ENCODE measurements at places on chromosomes 5 and 9.

GRCh38 chr5:61981886-61982285 lies 324.1 kb upstream of the KIF2A start:
- DNase-seq, result no peak

- DNase-seq, result no peak
Observed at GRCh38 chr5:142065273-142065672, 43.3 kb upstream of the NDFIP1 start.

DNA sequence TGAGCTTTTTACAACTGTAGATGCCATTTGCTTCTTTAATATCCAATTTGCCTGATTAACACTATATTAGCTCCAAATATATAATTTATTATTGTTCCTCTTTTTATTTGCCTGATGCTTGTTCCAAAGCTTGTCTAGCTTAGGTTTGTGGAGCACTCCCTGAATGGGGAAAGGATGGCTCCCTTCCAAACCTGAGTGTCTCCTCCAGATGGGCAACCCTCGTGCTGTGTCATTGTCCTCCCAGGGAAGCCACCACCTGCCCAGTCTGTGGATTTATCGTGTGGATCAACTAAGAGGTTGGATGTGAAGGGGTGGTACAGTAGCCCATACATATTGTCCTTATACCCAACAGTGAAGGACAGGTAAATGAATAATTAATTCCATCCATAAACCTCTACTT lies 404.9 kb downstream of the CDK5RAP2 start:
- DNase-seq, result no peak

GRCh38 chr5:14467886-14468285 lies 113.7 kb upstream of the OTULINL start:
- DNase-seq, result no peak

DNA sequence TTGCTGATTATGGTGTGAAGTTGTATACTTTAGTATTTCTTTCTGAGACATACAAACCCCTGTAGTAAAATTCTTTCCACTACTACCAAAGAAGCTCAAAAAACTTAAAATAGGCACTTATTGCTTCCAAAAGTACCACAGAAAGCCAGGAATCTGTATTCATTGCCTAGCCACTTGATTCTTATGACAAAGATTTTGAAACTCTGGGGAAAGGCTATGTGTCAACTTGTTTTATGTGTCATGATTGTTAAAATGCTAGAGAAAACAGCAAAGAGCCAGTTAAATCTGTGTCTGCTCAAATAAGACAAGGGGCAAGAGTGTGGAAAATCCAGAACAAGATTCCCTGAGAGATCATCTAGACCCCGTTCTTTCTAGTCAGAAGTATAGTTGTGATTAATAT lies 6.0 kb downstream of the KIF2A start:
- no peak for DNase-seq

DNA sequence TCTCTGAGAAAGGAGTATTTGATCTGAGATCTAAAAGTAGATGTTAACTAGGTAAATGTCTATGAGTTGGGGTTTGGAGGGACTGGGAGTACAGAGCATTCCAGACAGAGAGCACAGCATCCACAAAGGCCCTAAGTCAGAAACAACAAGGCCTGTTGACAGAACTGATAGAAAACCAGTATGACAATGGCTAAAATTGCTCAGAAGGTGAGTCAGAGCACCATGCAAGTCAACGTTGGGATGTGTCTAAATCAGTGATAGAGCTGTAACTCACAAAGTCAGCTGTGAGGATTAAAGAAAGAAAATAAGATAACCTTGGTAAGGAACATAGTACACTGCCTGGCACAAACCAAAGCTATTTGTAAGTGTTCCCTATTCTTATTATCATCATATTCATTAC lies 124.0 kb downstream of the CETN3 start:
- no peak for DNase-seq

DNA sequence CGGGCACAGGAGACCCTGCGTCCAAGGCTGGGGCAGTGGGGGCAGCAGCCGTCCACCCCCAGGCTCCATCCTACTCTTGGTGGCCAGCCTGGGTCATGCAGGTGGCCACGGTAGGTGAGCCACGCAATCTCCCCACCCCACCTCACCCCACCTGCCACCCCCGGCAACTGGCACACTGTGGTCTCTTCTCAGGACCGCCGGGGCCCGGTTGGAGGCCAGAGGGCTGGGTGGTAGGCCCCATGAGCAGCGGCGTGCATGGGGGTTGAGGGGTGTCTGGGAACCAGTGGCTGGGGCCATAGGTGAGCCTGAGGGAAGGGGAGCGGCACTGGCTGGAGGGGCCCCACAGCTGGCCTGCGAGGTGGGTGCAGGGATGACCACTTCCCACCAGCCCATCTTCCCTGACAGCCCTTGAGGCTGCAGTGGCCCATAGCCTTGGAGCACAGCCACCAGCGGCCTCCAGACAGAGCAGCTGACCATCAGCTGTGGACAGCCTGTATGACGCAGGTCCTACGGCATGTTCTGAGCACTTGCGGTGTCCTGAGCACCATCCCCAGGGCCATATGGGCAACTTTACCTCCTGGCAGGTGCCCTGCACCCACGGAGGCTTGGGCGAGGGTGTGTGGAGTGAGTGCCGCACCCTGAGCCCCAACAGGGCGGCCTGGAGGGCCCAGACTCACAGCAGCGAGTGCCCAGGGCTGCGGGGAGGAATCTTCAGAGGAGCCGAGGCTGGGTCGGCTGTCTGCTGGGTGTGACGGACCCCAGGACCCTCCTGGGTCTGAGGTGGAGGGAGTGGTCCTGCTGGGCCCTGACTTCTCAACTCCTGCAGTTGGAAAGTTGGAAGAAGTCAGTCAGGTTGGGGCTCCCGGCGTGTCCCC lies 47.4 kb downstream of the KCNT1 start:
- no peak for DNase-seq

DNA sequence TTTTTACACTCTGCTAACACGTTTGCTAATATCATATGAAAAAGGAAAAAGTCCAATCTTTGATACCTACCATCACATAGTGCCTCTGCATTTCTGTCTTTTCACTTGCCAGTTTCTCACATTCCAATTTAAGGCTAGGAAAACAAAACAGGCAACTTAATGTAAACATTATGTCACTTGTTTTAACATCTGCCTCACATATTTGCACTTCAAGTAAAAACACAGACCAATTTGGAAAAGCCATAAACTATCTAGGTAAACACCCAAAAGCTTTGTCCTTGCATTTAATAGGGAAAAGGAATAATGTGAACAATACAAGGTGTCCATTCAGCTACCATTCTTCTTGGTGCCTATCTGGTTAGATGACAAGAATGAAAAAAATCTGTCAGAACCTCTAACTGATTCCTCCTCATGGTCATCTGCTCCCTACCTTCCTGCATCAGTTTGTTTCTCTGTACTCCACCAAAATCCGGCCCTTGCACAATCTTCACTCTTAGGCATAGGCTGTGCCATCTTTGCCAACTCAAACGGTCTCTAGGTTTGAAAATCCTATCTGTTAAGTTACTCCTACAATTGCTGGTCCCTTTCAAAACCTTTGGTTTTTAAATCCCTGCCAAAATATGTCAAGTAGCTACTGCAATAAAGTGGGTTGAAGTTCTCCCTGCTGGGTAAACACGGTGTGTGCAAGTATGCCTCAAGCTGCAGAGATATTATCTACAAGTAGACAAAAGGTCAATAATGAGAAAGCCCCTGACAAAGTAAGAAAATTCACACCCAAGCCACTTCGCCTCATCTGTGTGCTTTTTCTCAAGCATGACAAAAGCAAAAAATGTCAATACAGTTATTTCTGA lies 3.4 kb downstream of the TLE1 start:
- no peak for DNase-seq

Measured in GM18507 (cell line).